Activated CD4-positive, alpha-beta T cell treated with anti-CD3 and anti-CD28 coated beads for 36 hours (primary cell): ENCODE measurements at places on chromosomes 6 and 20. TPM values are rescaled to one million over a fixed set of nuclear protein-coding genes. Genes with fewer than 3 reads are reported as not detected.
A peak's percentile ranks its signal among the peaks of the same experiment; 100 is the strongest.

Gene APOM
- total RNA-seq = 3.4 TPM

Gene AGER
- 28.0 TPM for total RNA-seq

Gene IP6K3
- total RNA-seq = not detected

Gene EPPIN
- not detected for total RNA-seq

Gene FGD2
- total RNA-seq = 0.50 TPM

Gene EFCAB8
- total RNA-seq = 0.40 TPM

Gene SPO11
- not detected for total RNA-seq

Gene IL17A
- total RNA-seq = 11.9 TPM

DNA sequence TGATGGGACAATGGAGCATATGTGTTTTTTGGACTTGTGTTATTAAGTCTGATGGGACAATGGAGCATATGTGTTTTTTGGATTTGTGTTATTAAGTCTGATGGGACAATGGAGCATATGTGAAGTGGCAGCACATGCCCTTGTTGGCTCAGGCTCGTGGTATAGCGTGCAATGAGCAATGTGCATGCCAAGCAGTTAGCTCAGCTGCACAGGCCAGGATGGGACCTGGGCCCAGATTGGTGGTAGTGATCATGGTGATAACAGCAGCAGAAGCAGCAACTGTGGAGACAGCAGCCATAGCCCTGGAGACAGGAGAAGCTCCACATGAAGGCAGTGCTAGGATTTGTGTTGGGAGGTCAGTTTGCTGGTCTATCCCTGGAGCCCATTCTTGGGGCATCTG lies 61.1 kb downstream of the IL20RA start:
- DNase-seq = no peak

DNA sequence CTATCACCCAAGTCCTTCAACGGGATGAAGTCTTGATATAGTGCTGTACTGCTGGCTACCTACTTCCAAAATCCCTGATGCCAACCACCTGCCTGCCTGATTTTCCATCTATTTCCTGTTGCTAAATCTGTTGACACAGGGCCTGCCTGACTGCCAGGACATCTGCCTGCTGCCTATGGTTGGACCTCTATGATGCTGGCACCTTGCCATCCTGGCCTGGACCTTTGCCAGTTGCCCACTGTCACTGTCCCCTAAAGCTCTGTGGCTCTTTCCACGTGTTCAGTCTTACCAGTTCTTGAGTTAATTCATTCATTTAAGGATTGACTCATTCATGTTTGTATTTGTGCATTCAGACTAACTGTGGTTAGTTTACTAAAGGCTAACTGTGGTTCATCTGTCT lies 9.2 kb upstream of the RGS17 start:
- DNase-seq = no peak

DNA sequence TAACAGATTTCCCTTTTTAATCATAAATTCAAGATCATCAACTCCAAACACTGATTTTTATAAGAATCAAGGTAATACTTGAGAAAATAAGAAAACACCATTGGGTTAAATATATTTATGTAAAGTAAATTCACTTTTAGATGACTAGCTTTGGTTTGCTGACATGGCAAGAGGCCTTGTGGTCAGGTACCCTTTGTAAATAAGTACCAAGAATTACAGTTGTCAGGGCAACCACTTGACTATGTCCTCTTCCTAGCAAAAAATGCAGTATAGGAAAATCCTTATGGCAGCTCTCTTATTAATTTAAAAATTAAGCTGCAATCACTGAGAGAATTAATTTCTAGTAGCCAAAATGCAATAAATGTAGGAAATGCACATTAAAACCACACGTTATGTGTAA lies 153.8 kb downstream of the INSM1 start:
- no peak for DNase-seq

- DNase-seq = no peak
Measured at GRCh38 chr6:121285041-121285440, 49.2 kb downstream of the TBC1D32 start.

- no peak for DNase-seq
Measured at GRCh38 chr6:56752009-56752408, 109.3 kb upstream of the DST start.

DNA sequence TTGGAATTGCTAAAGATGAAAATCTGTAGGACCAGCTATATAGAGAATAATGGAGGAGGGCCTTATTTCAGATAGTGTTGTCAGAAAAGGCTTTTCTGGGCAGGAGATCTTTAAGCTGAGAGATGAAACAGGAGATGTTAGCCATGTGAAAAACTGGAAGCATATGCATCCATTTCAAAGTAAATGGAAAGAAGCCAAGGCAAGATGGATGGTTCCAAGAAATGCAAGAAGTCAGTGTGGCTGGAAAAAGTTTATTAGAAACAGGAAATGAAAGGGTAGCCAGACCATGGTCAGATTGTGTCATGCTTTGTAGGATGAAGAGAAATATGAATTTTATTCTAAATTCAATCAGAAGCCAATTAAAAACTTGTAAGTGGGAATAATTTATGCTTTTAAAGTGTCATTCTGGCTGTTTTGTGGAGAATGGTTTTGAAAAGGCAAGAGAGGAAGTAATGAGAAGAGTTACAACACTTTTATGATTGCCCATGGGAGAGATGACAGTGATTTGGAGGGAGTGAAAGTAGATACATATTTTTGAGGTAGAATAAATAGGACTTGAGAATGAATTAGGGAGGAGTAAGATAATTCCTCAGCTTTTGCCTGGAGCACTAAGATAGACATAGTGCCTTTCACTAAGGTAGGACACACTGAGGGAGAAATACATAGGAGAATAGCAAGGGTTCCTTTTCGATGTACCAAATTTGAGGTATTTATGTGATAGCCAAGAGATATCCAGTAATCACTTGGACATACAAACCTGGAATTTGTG lies 620.1 kb downstream of the HTR1B start:
- DNase-seq = no peak

- no peak for DNase-seq
Measured at GRCh38 chr6:149897855-149898744, at the start of gene RAET1E. Gene RAET1E, minus strand, starts transcription at chr6:149898113. Its CDS starts 7,212 bp downstream, at chr6:149890901.

GRCh38 chr20:32605167-32605656 lies 20.1 kb upstream of the NOL4L start:
- DNase-seq = no peak

DNA sequence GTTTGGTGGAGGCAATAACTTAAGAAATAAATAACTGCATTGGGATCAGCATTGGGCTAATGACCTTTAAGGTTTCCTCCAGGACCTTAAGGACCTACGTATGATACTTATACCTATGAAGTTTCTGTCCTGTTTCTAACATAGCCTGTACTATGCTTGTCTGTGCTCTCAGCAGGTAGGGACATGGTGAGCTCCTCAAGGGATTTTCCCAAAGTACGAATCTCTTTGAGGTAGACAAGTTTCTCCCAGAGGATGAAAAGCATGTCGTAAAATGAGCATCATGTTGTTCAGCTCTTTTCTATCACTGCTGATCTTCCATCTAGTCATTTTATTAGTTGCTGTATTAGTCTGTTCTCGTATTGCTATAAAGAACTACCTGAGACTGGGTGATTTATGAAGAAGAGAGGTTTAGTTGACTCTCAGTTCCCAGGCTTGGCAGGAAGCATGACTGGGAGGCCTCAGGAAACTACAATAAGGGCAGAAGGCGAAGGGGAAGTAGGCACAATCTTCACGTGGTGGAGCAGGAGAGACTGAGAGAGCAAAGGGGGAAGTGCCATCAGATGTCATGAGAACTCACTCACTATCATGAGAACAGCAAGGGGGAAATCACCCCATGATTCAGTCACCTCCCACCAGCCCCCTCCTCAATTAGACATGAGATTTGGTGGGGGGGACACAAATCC lies 77.8 kb upstream of the TGM3 start:
- peak; percentile 50 for DNase-seq

- no peak for DNase-seq
Measured at GRCh38 chr6:27962506-27962905, 5.5 kb downstream of the OR2B6 start.

DNA sequence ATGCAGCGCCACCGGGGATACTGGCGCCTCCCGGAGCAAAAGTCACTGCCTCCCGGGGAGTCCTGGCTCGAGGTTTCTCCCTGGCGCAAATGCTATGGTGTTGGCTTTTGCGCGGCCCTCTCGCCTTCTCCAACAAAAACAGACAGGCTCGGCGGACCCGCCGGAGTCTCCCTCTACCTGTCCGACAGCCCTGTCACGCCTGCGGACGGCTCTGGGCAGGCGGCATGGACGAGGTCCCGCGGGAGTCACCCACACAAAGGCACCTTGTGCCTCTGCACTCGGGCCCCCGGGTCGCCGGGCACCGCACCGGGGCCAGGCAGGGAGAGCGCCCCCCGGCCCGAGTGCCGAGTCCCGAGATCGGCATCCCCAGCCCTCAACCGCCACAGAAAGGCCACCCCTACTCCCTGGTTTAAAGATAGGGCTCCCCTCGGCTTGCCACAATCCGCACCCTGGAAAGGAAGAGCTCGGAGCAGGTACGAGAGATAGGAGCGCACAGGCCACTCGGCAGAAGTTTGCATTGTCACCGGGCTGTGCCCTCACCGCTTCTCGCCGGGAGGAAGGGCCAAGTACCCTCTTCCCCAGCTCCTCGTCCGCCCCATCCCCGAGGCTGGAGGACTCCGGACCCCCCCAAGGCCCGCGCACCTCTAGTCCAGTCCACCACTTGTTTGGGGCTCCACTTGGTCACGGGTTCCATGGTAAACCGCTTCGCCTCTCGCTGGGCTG lies 903 bp downstream of the CNKSR3 start:
- DNase-seq = peak; percentile 33

- DNase-seq = no peak
Measured at GRCh38 chr6:170129691-170130171, 161.1 kb downstream of the DLL1 start.

- DNase-seq = no peak
Measured at GRCh38 chr6:71268735-71269437, 19.7 kb upstream of the OGFRL1 start.

DNA sequence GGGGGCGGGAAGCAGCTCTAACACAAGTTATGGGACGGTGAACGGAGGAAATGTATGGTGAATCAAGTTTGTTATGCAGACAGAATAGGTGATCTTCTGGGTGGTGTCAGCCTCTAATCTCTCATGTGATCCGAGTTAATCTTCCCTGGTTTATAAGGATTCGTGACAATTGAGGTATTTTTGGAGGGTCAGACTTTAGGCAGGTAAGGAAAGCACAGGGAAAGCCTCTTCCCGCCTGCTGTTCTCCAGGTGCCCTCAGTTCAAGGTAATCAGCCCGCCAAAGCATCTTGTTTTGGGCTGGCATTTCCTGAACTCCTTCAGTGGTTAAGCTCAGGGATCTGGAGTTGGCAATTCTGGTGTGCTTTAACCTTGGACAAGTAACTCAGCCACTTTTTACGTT lies 1.2 kb downstream of the CSTF1 start:
- DNase-seq = no peak
